Ascending aorta (tissue), 2 donors: ENCODE measurements at places on chromosomes 4 and X. TPM values are rescaled to one million over a fixed set of nuclear protein-coding genes. Genes with fewer than 3 reads are reported as not detected.

GRCh38 chr4:101649790-101650515 lies 140.6 kb upstream of the BANK1 start:
- H3K36me3 ChIP-seq = no peaks in the 10 kb centered on the region
- H3K27me3 ChIP-seq = no peaks in the 10 kb centered on the region
- H3K27ac ChIP-seq = no peak overlapping the region
- H3K4me3 ChIP-seq = no peak overlapping the region
- no peaks in the 10 kb centered on the region for H3K4me1 ChIP-seq

- no peaks in the 10 kb centered on the region for H3K4me1 ChIP-seq
- H3K27ac ChIP-seq = no peak overlapping the region
- DNase-seq = no peak
- no peaks in the 10 kb centered on the region for H3K27me3 ChIP-seq
Observed at GRCh38 chr4:14334166-14334565, 668.1 kb upstream of the CPEB2 start.

GRCh38 chr4:165709516-165709915 lies 163.5 kb upstream of the TLL1 start:
- no peak overlapping the region for H3K27ac ChIP-seq
- no peaks in the 10 kb centered on the region for H3K4me1 ChIP-seq
- no peak for DNase-seq
- no peaks in the 10 kb centered on the region for H3K36me3 ChIP-seq
- no peak overlapping the region for H3K4me3 ChIP-seq
- no peaks in the 10 kb centered on the region for H3K27me3 ChIP-seq

DNA sequence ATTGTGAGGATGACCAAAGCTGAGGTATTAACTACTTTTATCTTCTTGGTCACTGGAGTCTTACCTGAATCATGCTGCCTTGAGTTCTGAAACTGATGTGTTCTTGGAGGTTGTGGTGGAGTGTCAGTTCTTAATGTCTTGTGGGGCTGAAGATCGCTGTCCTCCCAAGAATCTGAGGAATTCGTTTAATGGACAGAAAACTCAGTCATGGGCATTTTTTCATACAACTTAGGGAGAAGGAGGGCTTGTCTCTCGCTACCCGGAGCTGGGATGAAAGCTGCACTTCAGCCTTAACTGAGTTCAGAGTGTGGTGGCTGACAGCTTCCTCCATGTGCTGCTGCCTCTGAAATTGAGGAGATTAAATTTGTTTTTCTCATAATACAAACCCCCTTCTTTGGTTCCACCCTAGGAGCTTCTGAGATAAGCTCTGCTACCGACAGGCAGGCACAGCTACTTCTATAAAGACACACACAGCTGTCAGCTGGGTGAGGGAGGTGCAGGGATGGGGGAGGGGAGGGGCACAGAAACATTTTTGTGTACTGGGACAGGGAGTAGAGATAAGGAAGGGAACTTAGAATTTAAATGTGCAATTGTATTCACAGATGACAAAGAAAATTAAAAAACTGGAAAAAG lies 30.8 kb downstream of the RBBP7 start:
- DNase-seq = no peak
- H3K4me3 ChIP-seq = no peak overlapping the region
- H3K27me3 ChIP-seq = no peaks in the 10 kb centered on the region
- H3K36me3 ChIP-seq = peaks cover 6% of the 10 kb centered on the region
- H3K4me1 ChIP-seq = no peaks in the 10 kb centered on the region

DNA sequence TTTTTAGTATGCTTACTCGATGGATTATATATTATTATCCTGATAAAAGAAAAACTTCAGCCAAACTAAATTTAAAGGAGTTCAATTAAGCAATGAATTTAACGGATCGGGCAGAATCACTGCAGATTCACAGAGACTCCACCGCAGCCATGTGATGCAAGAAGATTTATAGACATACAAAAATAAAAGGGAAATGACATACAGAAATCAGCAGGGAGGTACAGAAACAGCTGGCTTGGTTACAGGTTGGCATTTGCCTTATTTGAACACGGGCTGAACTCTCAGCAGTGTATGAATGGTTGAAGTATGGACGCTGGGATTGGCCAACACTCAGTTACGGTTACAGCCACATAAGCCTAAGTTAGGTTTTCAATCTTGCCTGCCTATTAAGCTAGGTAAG lies 35.4 kb upstream of the DHRSX start:
- H3K27me3 ChIP-seq = no peaks in the 10 kb centered on the region
- no peak for DNase-seq

- no peaks in the 10 kb centered on the region for H3K27me3 ChIP-seq
- H3K4me1 ChIP-seq = peaks cover 7% of the 10 kb centered on the region
- peak overlapping the region; percentile 96 for H3K27ac ChIP-seq
- H3K36me3 ChIP-seq = peaks cover 19% of the 10 kb centered on the region
- no peak for DNase-seq
Observed at GRCh38 chr4:17577665-17578481, 875 bp downstream of the LAP3 start.

- no peak for DNase-seq
- H3K36me3 ChIP-seq = no peaks in the 10 kb centered on the region
- H3K4me1 ChIP-seq = peaks cover 10% of the 10 kb centered on the region
- peak overlapping the region; percentile 85 for H3K4me3 ChIP-seq
- no peaks in the 10 kb centered on the region for H3K27me3 ChIP-seq
- peak overlapping the region; percentile 91 for H3K27ac ChIP-seq
Observed at GRCh38 chrX:53421125-53421524, 1.3 kb downstream of the SMC1A start.

GPR78 gene
- total RNA-seq = not detected

GRCh38 chr4:1533501-1534064 lies 127.3 kb upstream of the NKX1-1 start:
- H3K27me3 ChIP-seq = no peaks in the 10 kb centered on the region
- no peak overlapping the region for H3K4me3 ChIP-seq
- no peak overlapping the region for H3K27ac ChIP-seq
- no peaks in the 10 kb centered on the region for H3K36me3 ChIP-seq

- no peaks in the 10 kb centered on the region for H3K4me1 ChIP-seq
- no peak overlapping the region for H3K27ac ChIP-seq
- DNase-seq = no peak
- no peak overlapping the region for H3K4me3 ChIP-seq
- H3K27me3 ChIP-seq = no peaks in the 10 kb centered on the region
Observed at GRCh38 chr4:151417164-151417571, 8.2 kb downstream of the FHIP1A start.
